Hippocampal formation (tissue), 2 donors: ENCODE measurements at places on chromosomes 6 and 20.

DNA sequence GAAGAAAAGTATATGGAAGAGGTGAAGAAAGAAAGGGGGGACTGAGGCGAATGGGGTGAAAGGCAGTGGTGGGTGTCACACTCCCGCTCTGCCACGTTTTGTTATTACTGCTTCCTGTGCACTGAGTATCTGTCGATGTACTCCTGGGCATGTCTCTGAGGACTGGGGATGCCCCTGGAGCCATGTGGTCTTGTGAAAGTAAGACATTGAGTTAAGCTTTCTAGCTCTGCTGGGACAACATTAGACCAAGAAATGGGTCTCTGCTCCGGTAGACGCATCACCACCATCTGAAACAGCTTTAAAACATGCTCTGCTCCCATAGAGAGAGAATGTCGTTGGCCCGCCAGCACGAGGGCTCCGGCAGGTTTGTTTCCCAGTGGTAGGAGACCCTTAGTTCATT is 40.0 kb downstream of the IRF4 start:
- DNase-seq, result no peak

DNA sequence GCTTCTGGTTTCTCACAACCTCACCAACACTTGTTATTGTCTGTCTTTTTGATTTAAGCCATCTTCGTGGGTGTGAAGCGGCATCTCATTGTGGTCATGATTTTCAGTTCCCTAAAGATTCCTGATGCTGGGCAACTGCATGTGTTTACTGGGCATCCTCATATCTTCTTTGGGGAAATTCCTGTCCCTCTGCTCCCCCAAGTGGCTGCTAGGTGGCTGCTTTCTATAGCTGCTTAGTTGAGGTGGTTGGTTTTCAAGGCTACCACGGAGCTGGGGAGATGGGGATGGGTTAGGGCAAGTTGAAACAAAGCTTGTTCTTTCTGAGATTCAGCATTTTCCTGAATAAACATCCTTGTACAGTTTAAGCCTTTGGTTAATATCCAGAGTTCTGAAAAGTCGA is 403.9 kb upstream of the SULF2 start:
- no peak for DNase-seq

DNA sequence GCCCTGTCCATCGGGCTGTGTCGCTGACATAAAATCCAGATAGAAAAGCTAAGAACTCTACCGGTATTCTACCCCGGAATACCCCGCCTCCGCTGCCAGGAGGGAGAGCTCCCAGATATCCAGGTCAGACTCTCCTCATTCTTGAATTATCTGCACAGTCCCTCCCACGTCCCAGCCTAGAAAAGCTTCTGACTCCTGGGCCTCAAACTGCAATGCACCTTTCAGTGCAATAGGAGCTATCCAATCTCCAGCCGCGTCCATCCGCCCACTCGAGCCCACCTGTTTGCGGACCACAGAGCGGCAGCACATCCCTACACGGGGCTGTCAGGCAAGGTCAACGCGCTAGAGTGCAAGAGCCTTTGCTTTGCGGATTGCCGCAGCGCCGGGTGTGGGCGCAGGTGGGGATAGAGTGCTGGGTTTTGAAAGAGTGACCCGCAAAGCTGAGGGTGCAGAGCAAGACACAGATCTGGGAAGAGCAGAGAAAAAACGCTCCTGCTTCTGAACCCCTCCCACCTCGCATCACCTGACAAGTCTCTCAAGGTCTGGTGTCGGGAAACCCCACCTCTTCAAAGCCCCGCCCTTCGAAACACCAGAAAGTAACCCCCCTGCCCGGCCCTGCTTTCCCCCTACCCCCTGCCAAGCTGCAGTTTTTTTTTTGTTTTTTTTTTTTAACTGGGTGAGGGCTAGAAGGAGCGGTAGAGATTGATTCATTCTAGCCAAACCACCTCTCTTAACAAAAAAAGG is 1.3 kb downstream of the TAPBP start:
- peak; percentile 64 for DNase-seq

DNA sequence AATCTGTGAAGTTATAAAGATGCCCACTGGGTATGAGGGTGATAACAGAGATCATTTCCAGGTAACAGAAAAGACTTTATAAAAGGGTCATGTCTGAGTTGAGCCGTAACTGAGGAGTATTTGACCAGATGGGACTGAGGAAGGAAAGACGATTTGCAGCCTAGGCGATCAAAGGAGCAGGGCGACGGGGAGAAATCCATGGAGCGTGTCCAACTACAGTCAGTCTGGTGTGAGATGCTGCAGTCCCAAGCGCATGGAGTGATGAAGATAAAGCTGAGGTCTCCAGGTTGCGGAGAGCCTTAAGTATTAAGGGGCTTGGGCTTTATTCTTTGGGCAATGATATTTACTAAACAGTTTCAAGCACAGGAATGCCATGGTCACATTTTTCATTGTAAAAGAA is 166.7 kb downstream of the PRKN start:
- no peak for DNase-seq

DNA sequence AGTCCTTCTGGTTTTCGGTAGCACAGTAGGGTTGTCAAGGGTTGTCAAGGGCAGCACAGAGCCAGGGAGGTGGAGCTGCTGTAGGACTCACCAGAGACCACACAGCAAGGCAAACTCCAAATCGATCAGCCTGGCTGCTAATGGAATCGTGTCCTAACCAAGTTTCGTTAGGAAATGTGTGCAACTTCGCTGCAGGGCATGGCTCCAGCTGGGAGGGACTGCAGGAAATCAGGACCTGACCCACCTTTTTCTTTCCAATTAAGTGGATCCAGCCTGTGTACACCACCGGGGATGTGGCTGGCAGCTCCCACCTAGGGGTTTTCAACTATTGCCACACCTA is 251.7 kb upstream of the QKI start:
- no peak for DNase-seq

DNA sequence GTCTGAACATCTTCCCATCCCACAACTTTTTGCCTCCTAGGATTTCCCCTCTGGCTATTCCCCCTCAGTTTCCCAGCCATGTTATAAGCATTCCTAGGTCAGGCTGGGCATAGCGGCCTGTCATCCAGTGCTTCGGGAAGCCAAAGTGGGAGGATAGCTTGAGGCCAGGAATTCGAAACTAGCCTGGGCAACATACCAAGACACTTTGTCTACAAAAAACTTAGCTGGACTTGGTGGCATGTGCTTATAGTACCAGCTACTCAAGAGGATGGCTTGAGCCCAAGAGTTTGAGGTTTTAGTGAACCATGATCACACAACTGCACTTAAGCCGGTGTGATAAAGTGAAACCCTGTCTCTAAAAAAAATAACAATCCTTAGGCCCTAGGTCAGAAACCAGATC is 447.4 kb downstream of the KIF16B start:
- no peak for DNase-seq

- DNase-seq, result no peak
Measured at GRCh38 chr6:41670703-41671360, 32.6 kb downstream of the MDFI start.

DNA sequence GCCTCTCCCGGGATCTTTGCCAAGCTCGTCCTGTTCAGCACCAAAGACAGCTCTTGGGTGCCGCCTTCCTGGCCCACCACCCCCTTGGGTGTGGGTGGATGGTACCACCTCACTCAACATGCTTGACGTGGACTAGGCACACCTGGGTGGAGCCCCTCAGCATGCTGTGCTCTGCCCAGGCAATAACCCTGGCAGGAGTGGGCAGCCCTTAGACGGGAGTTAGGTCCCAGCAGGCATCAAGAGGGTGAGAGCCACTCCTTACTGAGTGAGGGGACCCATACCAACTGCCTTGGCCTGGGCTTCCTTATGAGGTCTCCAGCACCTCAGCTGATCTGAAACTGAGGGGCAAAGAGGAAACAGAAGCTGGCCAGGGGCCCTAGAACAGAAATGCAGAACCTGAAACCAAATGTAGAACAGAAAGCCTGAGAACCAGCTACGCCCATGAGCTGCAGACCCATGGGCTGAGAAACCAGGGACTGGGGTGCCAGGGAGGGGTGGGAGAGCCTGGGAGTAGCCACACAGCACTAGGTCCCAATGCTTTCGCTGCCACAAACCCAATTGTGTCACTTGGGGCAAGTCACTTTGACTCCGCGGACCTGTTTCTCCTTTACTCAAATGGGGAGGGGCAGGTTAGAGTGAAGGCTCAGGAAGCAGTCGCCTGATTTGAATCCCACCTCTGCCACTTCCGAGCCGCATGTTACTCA is 2.0 kb downstream of the FGD2 start:
- DNase-seq, result peak; percentile 34

- DNase-seq, result no peak
Measured at GRCh38 chr20:48681873-48682426, 145.8 kb downstream of the PREX1 start.

DNA sequence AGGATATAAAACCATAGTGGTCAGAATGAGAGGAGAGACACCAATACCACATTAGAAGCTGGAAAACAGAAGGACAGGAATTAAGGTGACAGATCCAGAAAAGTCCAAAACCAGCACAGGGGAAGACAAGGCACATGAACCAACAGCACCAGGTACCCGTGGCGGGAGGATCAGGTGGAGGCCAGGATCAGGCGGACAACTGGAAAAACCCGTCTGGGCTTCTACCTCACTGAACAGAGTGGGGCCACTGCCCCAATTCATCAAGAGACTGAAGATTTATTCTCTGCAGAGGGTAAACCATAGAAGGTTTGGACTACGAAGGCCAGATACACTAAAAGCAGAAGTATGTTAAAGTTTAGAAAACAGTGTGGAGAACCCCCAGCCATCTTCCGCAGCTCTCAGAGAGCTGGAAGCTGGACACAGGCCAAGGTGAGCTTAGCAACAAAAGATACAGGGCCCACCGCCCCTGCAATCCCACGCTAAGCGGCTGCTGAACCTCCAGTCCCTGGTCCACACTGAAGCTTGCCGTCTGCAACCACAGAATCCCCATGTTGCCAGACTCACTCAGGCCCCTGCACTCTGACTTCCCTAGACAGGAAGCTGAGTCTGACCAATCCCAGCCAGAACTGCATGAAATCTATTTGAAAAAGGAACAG is 29.9 kb downstream of the ABHD12 start:
- DNase-seq, result no peak

DNA sequence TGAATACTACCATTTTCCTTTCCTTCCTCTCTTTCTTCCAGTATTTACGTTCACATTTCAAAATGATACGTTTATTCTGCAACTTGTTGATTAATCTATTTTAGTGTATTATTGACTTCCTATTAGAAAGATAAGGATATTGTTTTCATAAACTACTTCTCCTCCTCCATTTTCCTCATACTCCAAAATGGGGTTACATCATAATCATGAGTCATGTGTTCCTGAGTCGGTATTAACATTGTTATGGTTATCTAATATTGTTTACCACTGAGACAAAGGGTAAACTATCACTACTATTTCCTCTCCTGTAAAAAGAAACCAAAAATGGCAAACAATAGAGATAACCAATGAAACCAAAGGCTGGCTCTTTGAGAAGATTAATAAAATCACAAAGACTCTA is 126.5 kb upstream of the CDYL start:
- no peak for DNase-seq

DNA sequence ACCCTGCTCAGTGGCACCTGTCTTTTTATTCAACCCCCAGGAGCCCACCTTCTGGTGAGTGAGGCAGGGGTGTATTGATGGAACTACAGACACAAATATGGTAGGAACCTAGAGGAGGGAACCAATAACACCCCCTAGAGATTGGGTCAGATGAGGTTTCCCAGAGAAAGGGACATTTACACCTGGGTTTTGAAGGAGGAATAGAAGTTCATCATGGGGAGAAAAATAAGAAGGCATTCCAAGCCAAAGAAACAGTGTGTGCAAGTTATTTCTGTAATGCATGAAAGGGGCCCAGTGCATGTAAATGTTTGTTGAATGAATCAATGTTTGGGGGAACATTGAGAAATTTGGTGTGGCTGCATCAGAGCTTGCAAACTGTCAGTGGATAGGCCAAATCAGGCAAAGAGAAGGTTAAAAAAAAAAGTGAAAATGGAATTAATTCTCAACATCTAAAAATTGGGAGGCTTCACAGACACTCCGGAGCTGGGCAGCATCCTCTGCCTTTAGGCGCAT is 11.1 kb upstream of the KIAA1755 start:
- no peak for DNase-seq

- DNase-seq, result no peak
Measured at GRCh38 chr20:5780846-5781217, 30.6 kb downstream of the SHLD1 start.

- DNase-seq, result no peak
Measured at GRCh38 chr20:54200487-54201267, 7.2 kb upstream of the PFDN4 start.

DNA sequence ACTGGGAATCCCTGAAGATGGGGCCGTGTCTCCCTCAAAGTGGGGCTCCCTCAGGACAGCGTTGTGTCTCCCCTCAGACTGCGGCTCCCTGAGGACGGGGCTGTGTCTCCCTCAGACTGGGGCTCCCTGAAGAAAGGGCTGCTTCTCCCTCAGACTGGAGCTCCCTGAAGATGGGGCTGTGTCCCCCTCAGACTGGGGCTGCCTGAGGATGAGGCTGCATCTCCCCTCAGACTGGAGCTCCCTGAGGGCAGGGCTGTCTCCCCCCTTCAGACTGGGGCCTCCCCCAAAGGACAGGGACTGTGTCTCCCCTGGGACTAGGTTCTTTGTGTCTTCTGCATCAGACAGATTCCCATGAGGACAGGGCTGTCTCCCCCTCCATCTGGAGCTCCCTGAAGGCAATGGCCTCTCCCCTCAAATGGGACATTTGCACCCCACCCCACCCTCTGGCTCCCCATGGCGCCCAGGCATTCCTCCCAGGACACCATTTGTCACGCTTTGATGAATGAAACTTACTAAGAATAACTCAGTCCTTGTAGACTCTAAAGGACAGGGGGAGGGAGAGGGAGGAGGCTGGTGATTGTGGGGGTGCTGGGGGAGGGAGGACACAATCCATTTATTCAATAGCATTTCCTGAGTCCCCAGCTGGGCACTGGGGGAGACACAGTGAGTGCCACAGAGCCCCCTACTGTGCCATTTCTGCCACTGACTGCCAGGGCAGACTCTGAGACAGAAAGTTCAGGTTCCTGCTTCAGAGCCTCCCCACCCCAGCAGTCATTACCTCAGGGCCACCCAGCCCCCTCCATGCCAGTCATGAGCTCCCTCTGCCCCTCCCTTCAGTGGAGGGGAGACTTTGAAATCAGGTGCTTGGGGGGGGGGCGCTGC is 122.4 kb downstream of the MRPL14 start:
- DNase-seq, result no peak

- DNase-seq, result no peak
Measured at GRCh38 chr6:76774781-76775384, 688.4 kb downstream of the HTR1B start.

- DNase-seq, result no peak
Measured at GRCh38 chr20:22623211-22623610, 38.8 kb upstream of the FOXA2 start.

DNA sequence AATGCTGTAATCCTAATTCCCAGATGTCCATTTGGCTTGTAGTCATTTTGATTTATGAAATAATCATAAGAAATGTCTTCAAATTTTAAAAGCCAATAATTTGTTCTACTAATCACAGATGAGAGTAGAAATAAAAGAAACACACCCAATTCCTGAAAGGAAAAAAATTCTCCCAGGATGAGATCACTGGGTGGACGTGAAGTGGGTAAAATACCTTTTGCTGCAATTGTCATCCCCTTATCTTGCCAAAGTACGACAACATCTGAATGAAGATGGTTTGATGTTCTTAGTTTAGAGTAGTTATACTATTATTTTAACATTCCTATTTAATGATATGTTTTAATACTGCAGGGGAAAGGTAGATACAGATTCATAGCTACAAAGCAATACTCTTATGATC is 33.7 kb downstream of the MTHFD1L start:
- DNase-seq, result no peak
